ENCODE measurements at places on chromosomes 16 and 17. TPM values are rescaled to one million over a fixed set of nuclear protein-coding genes. Genes with fewer than 3 reads are reported as not detected.

TP53TG3B gene
- not detected for polyA plus RNA-seq

SRCIN1 gene
- 0.89 TPM for polyA plus RNA-seq

MT1E gene
- polyA plus RNA-seq = 24.8 TPM

KCNAB3 gene
- not detected for polyA plus RNA-seq

HYDIN gene
- not detected for polyA plus RNA-seq

MYH3 gene
- polyA plus RNA-seq = 11,712 TPM

TAC4 gene
- polyA plus RNA-seq = 1.2 TPM

CTRB1 gene
- not detected for polyA plus RNA-seq

KRTAP4-16 gene
- polyA plus RNA-seq = not detected

RDM1 gene
- not detected for polyA plus RNA-seq

EFCAB13 gene
- 8.9 TPM for polyA plus RNA-seq

KRTAP4-5 gene
- polyA plus RNA-seq = not detected

SECTM1 gene
- polyA plus RNA-seq = not detected

ZDHHC7 gene
- polyA plus RNA-seq = 34.6 TPM

CACNA1H gene
- 42.6 TPM for polyA plus RNA-seq

PTGES3L gene
- polyA plus RNA-seq = 61.3 TPM

CMIP gene
- polyA plus RNA-seq = not detected

GLIS2 gene
- 21.0 TPM for polyA plus RNA-seq

KRT36 gene
- not detected for polyA plus RNA-seq

PNPO gene
- 29.2 TPM for polyA plus RNA-seq

TAX1BP3 gene
- 53.5 TPM for polyA plus RNA-seq

PRSS33 gene
- polyA plus RNA-seq = not detected

HCRT gene
- polyA plus RNA-seq = not detected

ADGRG3 gene
- not detected for polyA plus RNA-seq

AURKB gene
- not detected for polyA plus RNA-seq

SPNS3 gene
- 0.53 TPM for polyA plus RNA-seq

CD300E gene
- 0.68 TPM for polyA plus RNA-seq

PMP22 gene
- polyA plus RNA-seq = 348 TPM

NACA2 gene
- polyA plus RNA-seq = 1.5 TPM

MGAT5B gene
- polyA plus RNA-seq = 0.77 TPM

P2RX5 gene
- polyA plus RNA-seq = 11.5 TPM

DPEP3 gene
- polyA plus RNA-seq = not detected

SALL1 gene
- polyA plus RNA-seq = 2.0 TPM

TBC1D3E gene
- polyA plus RNA-seq = not detected

PRSS27 gene
- 1.2 TPM for polyA plus RNA-seq

DHRS7C gene
- polyA plus RNA-seq = 103 TPM

NOTUM gene
- 3.6 TPM for polyA plus RNA-seq

PRAC1 gene
- not detected for polyA plus RNA-seq

CFAP97D1 gene
- polyA plus RNA-seq = not detected

OR2C1 gene
- polyA plus RNA-seq = 0.32 TPM

PSME3 gene
- polyA plus RNA-seq = 71.8 TPM

IL32 gene
- 107 TPM for polyA plus RNA-seq

ODF4 gene
- not detected for polyA plus RNA-seq

AOC2 gene
- polyA plus RNA-seq = 1.1 TPM

CCL16 gene
- not detected for polyA plus RNA-seq

DNASE1L2 gene
- 0.77 TPM for polyA plus RNA-seq

PERCC1 gene
- polyA plus RNA-seq = 0.30 TPM

CLEC3A gene
- polyA plus RNA-seq = not detected

CIAPIN1 gene
- 58.4 TPM for polyA plus RNA-seq

LRRC46 gene
- polyA plus RNA-seq = 0.98 TPM

ACSM2A gene
- 0.36 TPM for polyA plus RNA-seq
